ENCODE measurements at places on chromosomes 2 and 18.
A peak's percentile ranks its signal among the peaks of the same experiment; 100 is the strongest.

DNA sequence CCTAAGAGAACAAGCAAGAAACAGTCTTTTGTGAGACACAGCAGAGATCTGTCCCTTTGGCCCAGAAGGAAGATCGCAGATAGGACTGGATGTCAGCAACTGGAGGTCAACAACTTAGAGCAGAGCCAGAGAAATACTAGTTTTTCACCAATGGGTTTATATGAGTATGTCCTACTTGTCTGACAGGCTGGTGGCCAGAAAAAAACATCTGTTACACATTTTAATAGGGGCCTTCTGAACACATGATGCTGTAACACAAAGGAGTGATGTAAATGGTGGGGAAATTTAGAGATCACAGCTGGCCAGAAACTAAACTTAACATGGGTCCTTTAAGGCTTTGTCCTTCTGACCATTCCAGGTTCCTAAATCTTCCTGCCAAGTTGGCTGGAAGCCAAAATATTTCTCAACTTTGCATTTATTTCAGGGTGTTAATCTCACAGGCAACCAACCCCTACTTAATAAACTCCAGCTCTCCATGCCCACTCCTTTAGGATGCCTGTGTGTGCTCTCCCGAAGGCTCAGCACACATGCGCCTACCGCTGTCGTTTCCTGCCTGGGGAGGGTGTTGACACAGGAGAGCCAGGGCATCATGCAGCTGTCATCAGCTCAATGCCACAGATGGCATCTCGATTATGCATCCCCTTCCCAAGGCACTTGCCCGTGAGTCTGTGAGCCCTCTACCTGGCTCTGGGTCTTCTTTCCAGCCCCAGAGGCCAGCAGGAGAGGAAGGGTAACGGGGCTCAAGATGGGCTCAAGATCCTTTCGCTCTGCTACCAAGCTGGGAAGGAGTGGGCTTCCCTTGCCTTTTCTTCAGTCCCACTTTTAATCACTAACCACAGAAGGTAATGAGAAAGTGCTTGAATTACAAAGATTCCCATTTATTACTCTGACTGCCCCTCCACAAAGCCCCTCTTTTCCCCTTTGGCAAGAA lies 252.5 kb downstream of the ETAA1 start:
- no peak for DNase-seq

GRCh38 chr2:101297383-101297782 lies 11.1 kb downstream of the RNF149 start:
- no peak for DNase-seq

DNA sequence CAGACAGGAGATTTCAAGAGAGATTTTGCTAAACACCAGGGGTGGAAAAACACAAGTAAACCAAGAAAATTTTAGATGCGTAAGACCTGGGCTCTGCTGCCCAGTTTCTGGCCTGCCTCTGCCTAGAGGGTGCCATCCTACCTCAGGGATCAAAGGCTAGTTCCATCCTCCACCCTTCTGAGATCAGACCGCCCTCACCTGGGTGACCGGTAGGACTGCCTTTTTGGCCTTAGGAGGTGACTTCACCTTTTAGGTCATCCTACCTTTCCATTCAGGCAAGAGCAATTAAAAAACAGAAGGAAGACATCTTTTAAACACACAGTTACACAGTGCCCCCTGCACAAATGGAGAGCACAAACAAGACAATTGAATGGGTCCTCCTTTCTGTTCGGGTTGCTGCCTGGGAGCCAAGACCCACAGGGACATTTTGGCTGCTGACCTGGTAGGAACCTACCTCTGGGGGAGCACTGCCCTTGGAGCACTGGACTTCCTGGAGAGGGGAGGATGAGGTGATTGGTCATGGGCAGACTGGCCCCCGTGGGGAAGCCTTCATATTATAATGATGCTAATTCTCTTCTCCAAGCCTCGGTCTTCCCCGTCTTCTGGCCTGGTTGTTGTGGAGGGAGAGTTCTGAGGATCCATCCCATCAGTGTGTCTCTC lies 3.1 kb downstream of the PSD4 start:
- no peak for DNase-seq

DNA sequence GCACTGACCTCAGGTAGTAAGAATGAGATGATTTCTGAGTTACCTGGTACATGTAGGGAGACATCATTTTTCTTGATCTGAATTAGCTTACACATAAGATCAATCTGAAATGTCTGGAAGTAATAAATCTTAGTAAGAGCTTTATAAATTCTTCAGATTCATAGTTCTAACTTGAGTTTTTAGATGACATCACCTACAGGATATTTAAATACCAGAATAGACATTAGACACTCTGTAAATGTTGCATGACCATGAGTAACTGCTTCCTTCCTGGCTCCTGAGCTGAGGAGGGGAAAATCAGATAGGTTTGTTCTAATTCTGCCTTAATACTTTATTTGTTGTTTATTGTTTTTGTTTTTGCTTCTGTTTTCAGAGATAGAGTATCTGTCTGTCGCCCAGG lies 181.8 kb downstream of the PHLPP1 start:
- DNase-seq = no peak

DNA sequence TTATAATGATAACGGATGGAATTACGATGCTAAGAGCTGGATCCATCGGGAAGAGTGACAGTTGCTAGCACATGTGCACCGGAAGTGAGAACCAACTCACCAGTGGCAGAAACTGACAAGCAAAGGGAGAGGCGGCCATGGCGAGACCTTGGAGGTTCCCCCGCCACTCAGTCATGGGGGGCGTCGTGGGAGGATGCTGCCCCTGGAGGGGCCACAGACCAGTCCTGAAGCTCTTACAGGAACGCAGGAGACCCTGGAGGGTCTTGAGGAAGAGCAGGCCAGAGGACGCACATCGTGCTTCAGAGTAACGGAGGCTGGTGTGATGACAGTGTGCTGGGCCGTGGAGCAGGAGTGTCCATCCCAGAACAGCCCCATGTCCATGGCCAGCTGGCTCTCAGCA lies 53.1 kb upstream of the KCNG2 start:
- DNase-seq = peak; percentile 3

- no peak for DNase-seq
Observed at GRCh38 chr18:25533218-25533617, 181.3 kb upstream of the ZNF521 start.

DNA sequence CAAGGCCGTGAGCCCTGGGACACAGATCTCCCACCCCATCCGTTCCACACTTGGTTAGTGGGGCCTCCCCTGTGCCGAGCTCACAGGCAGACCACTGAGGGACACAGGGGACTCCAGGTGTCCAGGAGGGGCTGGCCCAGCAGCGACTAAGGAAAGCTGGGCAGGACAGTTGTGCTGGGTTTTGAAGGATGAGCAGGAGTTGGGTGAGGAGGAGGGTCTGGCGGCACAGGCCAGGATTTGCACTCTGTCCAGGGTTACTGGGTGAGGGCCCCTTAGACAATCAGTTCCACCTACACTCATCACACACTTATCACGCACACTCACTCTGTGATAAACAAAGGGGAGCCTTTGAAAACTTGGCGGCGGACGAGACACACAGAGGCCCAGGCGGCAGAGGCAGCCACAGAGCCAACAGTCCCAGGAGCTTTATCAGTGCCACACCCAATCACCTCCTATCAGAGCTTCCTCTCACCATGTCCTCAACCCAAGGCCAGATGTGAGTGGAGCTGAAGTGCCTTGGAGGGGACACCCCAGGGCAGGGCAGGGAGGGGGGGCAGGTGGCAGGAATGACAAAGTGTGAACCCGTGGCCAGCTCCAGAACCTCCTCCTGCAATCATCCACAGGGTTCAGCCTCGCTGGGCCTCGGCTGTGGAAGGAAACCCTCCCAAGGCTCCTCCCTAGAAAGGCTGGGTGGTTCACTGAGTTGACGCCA lies 26.6 kb downstream of the BIN1 start:
- no peak for DNase-seq

DNA sequence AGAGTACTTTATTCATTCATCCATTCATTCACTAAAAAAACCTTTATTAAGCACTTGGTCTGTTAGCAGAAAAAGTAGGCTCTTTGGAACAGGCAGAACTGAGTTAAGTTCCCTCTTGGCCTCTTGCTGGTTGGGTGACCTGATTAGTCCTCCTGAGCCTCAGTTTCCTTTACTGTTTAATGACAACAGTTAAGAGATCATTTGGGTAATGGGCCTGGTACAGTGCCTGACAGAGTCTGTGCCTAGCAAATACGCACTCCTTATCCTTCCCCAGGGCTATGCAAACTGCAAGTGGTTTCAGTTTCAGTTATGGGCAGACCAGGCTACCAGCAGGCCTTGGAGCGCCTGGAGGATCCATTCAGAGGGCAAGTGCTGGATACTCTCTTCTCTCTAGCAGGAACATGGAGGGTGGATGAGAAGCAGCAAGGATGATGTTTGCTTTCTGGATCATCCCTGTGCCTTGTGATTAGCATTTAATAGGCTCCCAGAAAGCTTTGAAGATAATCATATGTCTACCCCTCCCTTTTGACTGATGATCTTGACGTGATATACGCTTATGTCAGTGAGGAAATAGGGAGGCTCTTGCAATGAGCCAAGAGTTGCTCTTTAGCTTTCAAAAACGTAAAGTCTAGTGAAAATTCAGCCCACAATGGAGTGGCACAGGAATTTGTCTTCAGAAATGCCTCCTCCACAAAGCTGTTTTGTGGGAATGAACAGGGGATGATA lies 12.4 kb upstream of the TAF1B start:
- DNase-seq = no peak

GRCh38 chr2:202019689-202020450 lies 13.8 kb upstream of the FZD7 start:
- DNase-seq = no peak

DNA sequence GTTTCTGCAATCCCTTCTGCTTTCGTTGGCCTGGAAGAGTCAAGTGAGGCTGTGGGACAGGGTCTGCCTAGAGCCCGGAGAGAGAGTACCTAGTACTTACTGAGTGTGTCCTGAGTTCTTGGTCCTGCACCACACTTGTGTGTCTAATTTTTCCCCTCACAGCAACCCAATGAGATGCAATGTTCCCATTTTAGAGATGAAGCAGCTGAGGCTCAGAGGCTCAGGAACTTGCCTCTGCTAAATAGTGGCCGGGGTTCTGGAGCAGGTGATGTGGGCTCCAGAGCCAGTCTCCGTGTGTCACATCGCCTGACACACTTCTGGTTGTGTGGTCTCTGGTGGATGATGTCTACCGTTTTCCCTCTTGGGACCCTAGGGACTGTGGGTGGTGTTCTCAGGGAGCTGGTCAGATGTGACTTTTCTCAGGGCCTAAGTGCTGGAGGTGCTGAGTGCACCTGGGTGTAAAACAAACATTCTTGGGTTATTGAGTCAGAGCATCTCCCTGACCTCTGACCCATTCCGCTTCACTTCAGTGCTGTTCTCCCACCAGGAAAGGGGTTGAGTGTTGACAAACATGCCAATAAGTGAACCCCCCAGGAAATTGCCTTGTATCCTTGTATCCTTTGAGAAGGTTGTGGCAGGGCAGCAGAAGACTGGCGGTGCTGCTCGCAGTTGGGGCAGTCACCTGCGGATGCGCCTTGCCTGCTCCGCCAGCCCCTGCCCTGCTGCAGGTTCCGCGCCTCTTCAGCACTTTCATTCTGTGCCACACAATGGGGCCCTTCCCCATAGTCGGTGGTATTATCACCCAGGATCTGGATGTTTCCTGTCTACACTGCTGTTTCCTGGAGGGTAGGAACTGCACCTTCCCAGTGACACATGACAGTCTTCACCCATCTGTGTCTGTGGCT lies 32.1 kb downstream of the HK2 start:
- DNase-seq = no peak

DNA sequence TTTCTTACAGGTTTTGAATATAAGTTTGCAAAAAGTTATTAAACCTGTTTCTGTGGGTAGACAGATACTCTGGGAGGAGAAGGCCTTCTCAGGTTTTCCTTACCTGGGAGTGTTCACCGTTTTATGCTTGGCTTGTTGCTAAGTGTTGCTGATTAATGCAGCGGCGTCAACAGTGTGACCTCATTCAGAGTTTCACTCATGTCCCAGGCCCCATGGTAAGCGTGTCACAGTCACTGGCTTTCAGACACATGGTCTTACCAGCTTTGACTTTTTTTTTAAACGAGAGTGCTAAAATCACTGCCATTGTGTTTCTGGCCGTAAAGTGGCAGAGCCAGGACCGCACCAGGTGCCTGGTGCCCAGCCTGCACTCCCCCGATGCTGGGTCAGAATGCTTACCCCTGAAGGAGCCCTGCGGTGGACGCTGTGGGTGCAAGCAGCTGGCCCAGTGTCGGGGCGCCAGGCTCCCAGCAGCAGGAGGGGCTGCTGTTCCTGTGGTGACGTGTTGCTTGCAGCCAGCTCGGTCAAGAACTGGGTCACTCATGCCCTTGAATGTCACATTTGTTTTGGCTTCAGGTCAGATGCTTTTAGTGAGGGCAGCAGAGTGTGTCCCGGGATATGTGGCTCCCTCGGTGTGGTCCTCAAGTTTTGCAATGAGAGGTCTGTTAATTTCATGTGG lies 3.5 kb downstream of the CAPN10 start:
- DNase-seq = no peak

GRCh38 chr2:190404487-190404886 lies 3.7 kb upstream of the MFSD6 start:
- peak; percentile 57 for DNase-seq

- no peak for DNase-seq
Observed at GRCh38 chr2:239639421-239640185, 238.8 kb upstream of the HDAC4 start.

DNA sequence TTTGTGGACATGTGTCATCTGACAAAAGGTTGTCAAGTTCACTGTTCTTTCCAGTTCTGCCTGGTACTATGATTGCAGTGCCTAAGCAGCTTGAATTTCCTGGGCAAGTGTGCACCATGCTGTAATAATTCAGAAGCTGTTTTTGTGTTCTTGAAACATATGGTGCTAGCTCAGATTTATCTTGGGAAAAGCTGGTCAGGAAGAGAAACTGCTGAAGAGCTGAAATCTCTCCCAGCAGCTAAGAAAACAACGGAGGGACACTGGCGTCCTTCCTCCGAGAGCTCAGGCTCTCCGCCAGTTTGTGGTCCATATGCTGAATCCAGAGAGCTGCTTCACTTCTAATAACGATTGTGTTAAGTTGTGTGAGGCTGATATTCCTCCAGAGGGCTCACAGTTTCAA lies 642.0 kb downstream of the DPP10 start:
- no peak for DNase-seq

DNA sequence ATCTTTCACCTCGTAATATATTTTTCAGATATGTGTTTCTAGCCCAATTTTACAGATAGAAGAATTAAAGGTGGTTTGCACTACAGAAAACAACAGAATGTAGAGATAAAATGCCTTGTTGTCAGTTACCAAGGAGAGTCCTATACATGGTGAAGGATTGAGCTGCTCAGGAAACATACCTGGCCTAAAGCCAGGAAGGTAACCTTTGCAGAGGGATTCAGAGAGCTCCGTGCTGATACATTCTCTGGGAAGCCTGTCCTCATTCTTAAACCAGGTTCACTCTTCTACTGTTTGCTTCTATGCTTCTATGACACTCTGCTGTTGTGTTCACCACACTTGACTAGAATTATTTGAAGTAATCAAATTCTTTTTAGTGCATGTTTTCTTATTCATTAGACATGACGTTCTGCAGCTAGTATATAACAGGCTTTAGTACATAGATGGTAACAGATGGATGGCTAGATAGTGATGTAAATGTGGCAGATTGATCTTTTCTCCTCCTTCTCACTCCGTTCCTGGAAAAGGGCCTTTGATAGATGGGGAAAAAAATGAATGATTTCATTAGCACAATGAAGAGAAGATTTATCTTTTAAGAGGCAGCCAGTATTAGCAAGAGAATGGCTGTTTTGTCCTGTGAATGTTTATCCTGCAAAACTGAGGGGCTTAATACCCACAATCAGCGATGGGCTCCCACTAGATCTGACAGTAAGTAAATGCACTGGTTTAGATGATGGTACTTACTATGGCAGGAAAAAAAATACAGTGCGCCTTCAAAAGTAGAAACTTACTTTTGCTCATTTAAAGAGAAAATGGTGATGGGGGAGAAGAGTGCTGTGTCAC lies 589.6 kb upstream of the FAM98A start:
- DNase-seq = no peak
